Sciatic nerve (tissue), 2 donors: ENCODE measurements at places on chromosomes 2 and 18. TPM values are rescaled to one million over a fixed set of nuclear protein-coding genes. Genes with fewer than 3 reads are reported as not detected.

Gene CEP76
- 5.4 TPM for total RNA-seq

Gene ASB1
- total RNA-seq = 38.1 TPM

Gene AFF3
- 14.2 TPM for total RNA-seq

Gene CHST10
- total RNA-seq = 12.5 TPM

Gene ARL4C
- 10.7 TPM for total RNA-seq

Gene DGKD
- total RNA-seq = 35.8 TPM

Gene DYSF
- total RNA-seq = 21.8 TPM

Gene CNNM3
- total RNA-seq = 26.4 TPM

Gene DSG1
- total RNA-seq = 0.04 TPM

Gene IL1RL2
- not detected for total RNA-seq

Gene PDCD1
- total RNA-seq = 0.27 TPM

Gene CENPO
- total RNA-seq = 3.7 TPM

Gene TEX44
- total RNA-seq = not detected

Gene AGPS
- total RNA-seq = 44.2 TPM

Gene NGEF
- total RNA-seq = 17.5 TPM

Gene RIT2
- total RNA-seq = not detected
